ENCODE measurements at places on chromosomes 2 and 18. TPM values are rescaled to one million over a fixed set of nuclear protein-coding genes. Genes with fewer than 3 reads are reported as not detected.

The BOLA3 gene
- total RNA-seq = 15.1 TPM

The SCYGR4 gene
- total RNA-seq = not detected

DNA sequence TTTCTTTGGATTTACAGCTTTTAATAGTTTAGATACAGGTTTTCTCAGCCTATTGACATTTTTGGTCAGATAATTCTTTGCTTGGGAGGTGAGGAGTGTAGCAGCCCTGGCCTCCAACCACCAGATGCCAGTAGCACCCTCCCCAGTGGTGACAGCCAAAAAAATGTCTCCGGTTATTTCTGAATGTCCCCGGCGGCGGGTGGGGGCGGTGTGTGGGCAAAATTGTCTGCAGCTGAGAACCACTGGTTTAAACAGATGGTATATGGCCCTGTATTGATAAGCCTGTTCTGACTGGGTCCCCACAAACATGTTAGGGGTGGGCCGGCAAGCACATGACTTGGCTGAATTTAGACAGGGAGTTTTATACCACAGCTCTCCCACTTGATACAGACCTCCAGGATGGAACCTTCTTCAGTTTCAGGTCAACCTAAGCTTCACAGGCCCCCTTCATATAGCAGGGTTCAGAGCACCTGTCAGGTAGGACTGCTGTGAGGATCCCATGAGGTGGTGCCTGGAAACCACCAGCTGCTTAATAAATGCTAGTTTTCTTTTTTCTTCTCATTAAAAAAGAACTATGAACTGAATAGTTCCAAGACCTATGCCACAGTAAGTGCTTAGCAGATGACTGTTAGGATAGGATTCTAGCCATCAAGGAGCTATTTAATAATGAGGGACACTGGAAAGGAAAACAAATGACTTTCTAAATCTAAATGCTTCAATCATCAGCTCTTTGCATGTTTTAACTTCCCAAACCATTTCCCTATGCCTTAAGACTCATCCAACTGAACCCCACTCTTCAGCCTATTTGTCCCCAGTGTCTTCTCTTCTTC lies 18.1 kb downstream of the LPIN2 start:
- no peak for DNase-seq

- peak; percentile 98 for DNase-seq
Measured at GRCh38 chr2:61144697-61145268, 17.2 kb upstream of the C2orf74 start.

- no peak for DNase-seq
Measured at GRCh38 chr18:47418746-47419145, 167.3 kb upstream of the SKOR2 start.

DNA sequence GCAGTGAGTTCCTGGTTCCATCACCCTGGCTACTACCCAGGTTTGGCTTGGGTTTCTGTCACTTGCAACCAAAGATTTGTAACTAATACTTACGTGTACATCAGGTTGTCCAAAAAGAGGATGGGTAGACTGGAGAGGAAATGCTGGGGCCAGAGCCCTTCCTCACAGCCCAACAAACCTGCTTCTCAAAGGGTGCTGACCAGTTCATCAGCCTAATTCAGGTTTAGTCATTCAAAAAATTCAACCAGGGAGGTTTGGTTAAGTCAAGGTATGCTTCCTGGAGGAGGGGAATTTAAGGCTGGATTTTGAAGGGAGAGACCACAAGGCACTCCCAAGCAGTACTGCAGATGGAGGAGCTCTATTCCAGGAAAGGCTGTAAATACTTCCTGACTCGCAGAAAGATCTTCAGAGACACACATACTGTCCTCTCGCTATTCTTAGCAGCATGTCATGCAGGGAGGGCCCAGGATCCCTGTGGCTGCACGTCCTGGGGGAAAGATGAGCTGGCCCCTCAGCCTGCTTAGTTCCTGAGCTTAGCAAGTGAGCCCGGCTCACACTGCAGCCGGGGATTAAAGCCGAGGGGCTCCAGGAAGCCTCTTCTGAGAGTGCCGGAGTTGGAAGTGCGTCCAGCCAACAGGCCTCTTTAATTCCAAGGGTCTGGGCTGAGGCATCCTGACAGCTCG lies 40.0 kb upstream of the BIN1 start:
- no peak for DNase-seq

DNA sequence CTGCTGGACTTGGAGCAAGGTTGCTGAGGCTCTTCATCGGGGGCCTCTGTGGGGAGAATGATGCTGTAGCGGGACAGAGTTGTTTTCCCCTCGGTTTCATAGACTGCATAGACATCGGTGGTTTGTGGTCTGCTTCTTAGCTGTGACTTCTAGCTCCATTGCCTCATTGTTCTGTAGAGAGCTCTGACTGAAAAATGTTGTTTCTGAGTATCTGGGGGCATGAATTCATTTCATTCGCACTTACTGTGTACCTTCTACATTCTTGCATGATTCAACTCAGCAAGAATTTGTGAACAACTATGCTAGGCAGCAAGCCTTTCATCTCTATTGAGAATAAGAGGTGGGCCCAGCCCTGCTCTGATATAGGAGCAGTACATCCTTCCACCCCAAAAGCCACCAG lies 406.8 kb downstream of the NBAS start:
- no peak for DNase-seq

GRCh38 chr18:58777471-58777870 lies 87.2 kb upstream of the ZNF532 start:
- no peak for DNase-seq

The ANKRD62 gene
- not detected for total RNA-seq
